ENCODE measurements at places on chromosomes 4 and X.

GRCh38 chr4:142110136-142110535 lies 473.8 kb downstream of the IL15 start:
- no peak for DNase-seq

DNA sequence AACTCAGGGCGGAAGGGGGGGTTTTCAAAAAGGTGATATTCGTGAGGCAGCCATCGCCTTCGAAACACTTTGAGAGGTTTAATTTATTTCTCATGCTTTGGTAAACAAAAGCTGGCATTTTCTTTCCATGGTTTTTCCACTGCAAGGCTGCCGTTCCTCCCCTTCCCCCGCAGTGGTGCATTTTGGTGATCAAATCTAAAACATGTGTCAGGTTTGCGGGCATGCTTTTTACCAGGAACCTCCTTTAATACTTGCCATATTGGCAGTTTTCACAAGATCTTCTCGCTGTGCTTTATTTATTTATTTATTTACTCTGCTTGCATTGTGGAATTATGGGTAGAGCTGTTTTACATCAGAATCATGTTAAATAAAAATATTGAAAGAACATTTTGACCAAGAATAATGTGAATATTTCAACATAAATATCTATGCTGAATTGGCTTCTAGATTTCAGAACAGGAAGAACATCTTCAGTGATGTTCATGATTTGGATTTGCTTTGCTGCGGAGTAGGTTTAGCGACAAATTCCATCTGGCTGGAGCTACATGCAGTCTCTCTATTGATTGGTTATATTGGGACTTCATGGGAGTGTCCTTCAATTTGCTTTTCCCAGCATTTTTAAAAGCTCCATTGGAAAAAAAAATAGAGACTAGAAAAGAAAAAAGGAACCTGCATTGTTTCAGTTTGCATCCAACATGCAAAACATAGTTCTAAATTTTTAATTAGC lies 54.4 kb downstream of the STOX2 start:
- DNase-seq = peak; percentile 73

- peak; percentile 15 for DNase-seq
These were observed 64.6 kb upstream of the MTM1 start for GRCh38 chrX:150503898-150504219.

DNA sequence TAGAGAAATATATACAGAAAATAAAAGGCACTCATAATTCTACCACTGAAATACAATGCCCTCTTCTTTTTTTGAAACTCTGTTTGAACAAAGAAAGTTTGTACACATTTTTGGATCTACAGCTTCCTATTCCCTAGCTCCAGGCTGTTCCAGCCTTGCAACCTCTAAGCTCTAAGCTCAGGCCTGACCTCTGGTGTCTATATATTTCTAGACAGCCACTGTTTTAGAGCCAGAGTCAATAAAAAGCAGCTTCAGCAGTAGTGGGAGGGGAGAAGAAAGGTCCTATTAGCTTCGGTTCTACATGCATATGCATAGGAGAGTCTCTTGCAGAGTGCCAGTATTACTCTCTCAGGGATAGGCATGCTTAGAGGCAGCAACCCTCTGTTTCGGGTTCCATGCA lies 39.7 kb downstream of the CLDN2 start:
- DNase-seq = no peak

GRCh38 chr4:95758001-95758400 lies 81.9 kb upstream of the PDHA2 start:
- DNase-seq = no peak

DNA sequence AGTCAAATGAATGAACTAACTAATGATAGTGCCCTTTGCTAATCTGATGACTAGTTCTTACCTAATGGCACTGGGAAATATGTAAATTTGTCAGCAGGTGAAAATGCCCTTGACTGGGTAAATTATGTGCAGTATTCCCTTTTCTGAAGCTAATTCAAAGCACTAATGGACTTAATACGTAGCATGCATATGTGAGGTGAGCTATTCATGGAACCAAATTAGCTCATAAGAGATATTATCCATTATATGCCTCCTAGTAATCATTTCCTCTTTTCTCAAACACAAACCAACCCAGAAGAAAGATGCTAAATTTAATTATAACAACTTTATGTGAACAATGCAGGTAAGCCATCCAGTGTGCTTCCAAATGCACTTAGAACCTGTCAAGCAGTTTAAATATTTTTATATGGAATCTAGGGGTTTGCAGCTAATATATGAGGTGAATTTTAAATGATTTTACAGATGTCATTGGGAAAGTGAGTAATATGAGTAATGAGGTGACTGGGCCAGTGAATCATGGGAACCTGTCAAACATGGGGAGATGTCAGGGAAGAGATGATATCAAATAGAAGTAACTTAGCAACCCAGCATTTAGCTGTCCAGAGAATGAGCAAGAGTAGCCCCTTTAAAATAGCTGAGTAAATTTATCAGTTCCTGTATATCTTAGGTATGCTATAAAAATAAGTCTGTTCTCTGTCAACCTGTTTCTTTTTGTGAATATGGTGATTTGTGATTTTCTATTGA lies 315.0 kb downstream of the AFF2 start:
- no peak for DNase-seq

GRCh38 chr4:150826306-150826705 lies 188.8 kb downstream of the LRBA start:
- no peak for DNase-seq

DNA sequence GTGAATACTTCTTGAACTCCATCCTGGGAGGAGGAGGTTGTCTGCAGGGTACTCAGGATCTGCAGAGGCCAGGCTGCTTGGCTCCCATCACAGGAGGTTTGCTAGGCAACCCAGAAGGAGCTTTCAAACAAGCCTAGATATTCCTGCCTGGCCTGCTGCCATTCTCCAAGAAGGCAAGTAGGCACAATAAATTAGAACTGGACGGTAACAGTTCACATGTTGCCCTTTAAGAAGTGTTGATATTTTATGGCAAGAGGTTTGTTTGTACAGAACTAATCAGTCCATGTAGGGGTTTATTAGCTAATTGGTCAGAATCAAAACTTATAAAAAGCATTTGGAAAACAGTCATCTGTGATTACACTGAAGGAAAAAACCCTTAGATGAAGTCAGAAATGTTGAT lies 39.3 kb downstream of the SYNPO2 start:
- no peak for DNase-seq

- DNase-seq = no peak
These were observed 349.8 kb upstream of the PABPC4L start for GRCh38 chr4:134551348-134551747.

GRCh38 chr4:67929426-67929825 lies 33.9 kb downstream of the TMPRSS11A start:
- no peak for DNase-seq

DNA sequence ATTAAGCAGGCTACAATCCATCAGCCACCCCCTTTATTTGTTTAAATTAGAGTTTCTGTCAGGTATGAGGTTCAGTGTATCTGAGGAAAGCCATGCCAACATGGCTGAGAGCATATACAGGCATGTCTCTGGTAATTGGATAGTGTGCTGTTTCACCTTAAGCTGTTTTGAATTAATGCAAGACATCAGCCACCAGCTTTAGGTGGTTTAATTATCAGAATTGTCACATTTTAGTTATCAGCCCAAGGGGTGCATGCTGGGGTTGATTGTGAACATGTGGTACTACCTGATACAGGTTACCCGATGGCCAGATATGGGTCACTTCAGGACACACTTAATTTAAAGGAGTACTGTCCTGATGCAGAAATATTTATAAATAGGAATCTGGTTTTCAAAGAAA lies 353.2 kb upstream of the TENM3 start:
- DNase-seq = no peak

DNA sequence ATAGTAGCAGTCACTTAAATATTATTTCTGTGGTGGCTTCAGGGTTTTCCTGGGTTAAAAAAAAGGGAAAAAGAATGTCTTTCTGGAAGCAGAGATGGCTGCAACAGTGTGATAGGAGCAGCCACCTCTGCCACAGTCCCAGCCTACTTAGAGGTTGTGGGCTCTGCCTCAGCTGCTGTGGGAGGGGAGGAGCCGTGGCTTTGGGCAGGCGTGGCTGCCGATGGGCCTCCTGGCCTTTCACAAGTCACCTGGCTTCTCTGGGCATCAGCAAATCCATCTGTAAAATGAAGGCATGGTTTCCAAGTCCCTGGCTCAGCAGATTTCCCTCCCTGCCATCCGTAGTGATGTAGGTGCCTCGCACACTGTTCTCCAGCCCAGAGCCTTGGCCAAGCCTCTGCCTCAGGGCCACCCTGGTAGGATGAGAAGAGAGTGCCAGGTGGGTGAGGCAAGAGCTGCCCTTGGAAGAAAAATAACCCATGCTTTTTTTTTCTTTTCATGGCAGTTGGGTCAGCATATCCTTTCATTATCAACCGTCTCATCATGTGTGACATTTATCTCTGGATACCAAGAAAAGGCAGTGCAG lies 66.1 kb downstream of the PTTG2 start:
- DNase-seq = no peak

DNA sequence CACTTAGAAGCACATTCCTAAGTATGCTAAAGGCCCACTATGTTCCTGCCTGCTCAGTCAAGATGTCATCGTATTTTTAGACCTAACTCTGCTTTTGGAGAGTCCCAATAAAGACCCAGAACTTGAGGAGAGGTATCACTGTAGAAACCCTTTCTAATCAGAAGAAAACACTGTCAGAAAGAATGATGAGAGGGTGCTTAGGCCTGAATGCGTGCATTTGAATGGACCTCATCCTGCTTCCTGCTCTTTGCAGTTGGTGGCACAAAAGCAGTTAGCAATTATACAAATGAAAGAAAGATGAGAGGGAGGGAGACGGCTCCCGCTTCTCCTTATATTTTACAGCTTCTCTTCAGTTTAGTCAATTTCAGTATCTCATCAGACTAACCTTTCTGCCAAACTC lies 987.2 kb downstream of the CCSER1 start:
- DNase-seq = no peak

DNA sequence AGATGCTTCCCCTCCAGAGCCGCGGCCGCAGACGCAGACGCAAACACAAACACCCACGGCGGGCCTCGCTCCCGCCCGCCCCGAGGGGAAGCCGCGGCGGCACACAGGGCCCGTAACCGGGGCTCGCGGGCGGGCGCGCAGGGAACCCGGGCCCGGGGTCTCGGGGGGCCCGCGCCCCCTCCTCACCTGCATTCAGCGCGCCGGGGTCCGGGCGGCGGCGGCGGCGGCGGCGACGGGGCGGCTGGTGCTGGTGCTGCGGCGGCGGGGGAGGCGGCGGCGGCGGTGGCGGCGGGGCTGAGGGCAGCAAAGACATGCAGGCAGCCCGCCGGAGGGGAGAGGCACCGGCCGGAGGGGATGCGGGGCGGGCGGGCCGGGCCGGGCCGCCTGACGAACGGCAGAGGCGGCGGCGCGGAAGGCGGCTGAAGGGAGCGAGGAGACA lies 255 bp upstream of the CNOT6L start:
- DNase-seq = no peak

- no peak for DNase-seq
These were observed 74.0 kb downstream of the FANCB start for GRCh38 chrX:14798805-14799397.

GRCh38 chr4:55348466-55348865 lies 2.4 kb downstream of the SRD5A3 start:
- DNase-seq = no peak

DNA sequence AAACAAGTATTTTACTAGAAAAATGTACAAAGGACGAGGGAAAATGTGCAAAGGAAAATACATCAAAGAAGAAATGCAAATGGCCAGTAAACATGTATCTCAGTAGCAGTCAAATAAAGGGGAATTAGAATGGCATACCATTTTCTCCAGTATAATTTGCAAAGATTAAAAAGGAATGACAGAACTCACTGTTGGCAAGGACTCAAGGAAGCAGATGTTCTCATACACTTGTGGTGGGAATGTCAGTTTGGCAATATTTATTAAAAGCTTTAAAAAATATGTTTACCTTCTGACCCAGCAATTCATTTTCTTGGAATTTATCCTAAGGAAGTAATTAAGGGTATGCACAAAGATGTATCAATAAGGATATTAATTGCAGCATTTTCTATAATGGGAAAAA lies 7.6 kb downstream of the CLCN5 start:
- peak; percentile 60 for DNase-seq

DNA sequence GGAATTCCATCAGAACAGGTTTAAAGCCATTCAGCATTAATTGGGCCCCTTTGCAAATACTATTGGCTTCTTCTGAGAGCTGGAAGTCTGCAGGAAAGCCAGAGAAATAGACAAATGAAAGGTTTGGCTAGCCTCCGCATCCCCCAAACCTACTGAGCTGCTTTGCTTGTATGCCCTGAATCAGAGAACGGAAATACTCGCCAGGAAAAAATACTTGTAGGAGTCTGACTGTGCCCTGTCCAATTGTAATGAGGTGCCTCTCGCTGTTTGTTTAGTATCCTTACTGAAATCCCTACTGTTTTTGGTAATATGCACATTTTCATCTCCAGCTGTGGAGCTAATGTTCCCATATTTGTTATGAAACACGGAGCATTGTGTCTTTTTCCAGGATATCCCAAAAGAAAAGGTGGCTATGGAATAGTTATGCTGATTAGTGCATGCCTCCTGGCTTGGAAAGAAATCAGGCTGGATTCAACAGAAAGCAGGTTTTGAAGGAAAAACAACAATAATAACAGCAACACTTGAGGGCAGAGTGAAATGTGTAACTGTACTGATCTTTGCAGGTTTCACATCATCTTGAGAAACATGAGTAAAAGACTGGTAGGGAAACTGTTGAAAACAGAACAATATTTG lies 50.7 kb upstream of the NLGN4X start:
- no peak for DNase-seq

GRCh38 chr4:45846016-45846415 lies 277.8 kb downstream of the GABRG1 start:
- no peak for DNase-seq

GRCh38 chr4:151576627-151577026 lies 167.7 kb downstream of the FHIP1A start:
- no peak for DNase-seq

DNA sequence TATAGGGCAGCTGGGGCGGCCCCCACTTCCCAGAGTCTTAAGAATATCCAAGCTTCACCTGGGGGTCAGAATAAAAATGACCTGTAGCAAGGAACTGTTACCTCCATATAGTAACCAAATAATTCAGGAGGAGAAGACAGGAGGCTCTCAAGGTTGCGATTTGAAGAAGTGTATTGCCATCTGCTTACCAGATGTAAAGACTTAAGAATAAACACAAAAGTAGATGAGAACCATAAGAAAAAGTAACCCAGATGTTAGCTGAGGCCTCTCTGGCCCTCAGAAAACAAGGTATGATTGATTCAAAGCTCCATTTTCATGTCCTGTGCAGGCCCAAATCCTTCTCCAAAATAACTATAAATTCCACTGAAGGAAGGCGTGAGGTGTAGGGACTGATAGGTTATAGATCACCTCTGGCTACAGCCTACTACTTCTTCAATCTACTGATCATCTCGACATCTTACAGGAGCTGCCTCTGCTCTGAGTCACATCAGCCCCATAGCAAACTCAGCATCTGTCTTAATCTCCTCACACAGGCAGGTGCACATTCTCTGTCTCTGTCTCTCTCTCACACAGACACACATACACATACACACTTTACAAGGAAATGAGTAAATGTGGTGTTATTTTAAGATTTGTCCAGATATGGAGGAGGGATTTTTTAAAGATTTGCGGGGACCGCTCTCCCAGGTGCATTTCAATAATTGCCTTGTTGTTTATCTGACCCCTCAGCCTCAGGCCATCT lies 193.9 kb upstream of the EDNRA start:
- no peak for DNase-seq

- DNase-seq = no peak
These were observed 388.4 kb upstream of the SPOCK3 start for GRCh38 chr4:167622481-167623240.

GRCh38 chr4:165779950-165780670 lies 92.9 kb upstream of the TLL1 start:
- no peak for DNase-seq

All from NCI-H2171 treated with DMSO at 0.1 percent for 48 hours (cell line).